Adrenal gland (tissue), 19 donors: ENCODE measurements at places on chromosomes 5 and 9. TPM values are rescaled to one million over a fixed set of nuclear protein-coding genes. Genes with fewer than 3 reads are reported as not detected.

- no peaks in the 10 kb centered on the region for H3K4me1 ChIP-seq
- no peak overlapping the region for H3K4me3 ChIP-seq
- H3K36me3 ChIP-seq: no peaks in the 10 kb centered on the region
Measured at GRCh38 chr5:180367300-180367699, 14.2 kb upstream of the GFPT2 start.

DNA sequence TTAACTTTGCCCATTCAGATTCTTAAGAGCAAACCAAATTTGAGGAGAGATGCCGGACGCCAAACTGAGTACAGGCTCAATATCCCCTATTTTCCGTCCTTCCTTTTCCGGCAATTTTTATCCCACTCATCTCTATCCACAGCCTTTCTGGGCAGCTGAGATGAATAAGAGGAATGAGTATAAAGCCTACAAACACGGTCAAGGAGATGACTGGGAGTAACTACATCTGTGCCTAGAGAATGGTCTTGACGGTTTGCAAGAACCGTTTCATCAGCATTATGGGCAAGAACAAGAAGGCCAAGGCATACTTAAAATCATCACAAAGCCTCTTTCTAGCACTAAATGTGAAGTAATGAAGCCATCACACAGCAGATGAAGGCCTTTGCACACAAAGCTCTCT lies 227.3 kb downstream of the DCP2 start:
- H3K36me3 ChIP-seq: no peaks in the 10 kb centered on the region
- H3K4me1 ChIP-seq: no peaks in the 10 kb centered on the region
- no peak for DNase-seq
- H3K27ac ChIP-seq: no peak overlapping the region

DNA sequence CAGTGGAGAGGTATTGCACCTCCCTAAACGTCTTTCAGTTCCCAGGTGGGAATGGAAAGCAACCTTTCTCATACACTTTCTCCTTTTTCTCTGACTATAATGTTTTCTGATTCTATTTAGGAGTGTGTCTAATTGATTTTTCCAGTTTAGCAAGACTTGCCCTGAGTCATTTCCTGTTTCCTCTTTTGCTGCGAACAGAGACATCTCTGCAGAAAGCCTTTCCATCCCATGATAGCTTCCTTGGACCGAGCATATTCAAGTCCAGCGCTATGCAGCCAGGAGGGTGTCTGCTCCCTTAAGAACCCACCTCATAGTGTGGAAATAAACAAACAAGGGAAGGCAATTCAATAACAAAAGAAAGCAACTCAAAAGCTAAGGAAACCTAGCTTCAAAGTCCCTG lies 60.0 kb upstream of the CDH6 start:
- H3K27ac ChIP-seq: no peak overlapping the region
- no peaks in the 10 kb centered on the region for H3K36me3 ChIP-seq
- H3K4me3 ChIP-seq: no peak overlapping the region

- H3K27me3 ChIP-seq: no peaks in the 10 kb centered on the region
- H3K36me3 ChIP-seq: no peaks in the 10 kb centered on the region
- H3K27ac ChIP-seq: peak overlapping the region; percentile 49
- peak overlapping the region; percentile 3 for H3K4me3 ChIP-seq
- peak; percentile 76 for DNase-seq
Measured at GRCh38 chr5:9544502-9545135, 1.3 kb downstream of the SEMA5A start.

Gene PNPLA7
- total RNA-seq: 19.2 TPM

GRCh38 chr5:169347786-169348185 lies 46.8 kb upstream of the SLIT3 start:
- no peaks in the 10 kb centered on the region for H3K4me1 ChIP-seq
- DNase-seq: no peak
- H3K27me3 ChIP-seq: no peaks in the 10 kb centered on the region
- H3K4me3 ChIP-seq: no peak overlapping the region
- no peak overlapping the region for H3K27ac ChIP-seq

Gene PCDHB6
- 1.1 TPM for total RNA-seq

Gene PDLIM4
- total RNA-seq: 3.1 TPM

Gene C9orf153
- total RNA-seq: not detected

DNA sequence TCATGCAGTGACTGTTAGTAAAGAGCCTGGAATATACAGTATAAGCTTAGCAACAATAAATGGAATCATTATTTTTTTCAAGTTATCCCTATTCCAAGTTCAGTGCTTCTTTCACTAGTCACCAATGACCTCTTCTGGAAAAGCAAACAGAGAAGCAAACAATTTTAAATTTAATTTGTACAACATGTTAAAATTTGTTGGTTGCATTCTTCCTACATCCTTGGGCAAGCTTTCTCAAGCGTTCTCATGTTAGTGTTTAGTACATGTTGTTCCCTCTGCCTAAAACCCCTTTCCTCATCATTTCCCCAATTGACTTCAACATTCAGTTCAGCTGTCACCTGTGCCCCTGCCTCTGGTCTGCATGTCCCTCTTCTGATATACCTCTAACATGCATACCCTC lies 123.4 kb downstream of the SEC61B start:
- H3K36me3 ChIP-seq: no peaks in the 10 kb centered on the region
- no peaks in the 10 kb centered on the region for H3K27me3 ChIP-seq
- DNase-seq: no peak
- no peak overlapping the region for H3K4me3 ChIP-seq
- H3K27ac ChIP-seq: no peak overlapping the region

Gene UNC13B
- total RNA-seq: 38.0 TPM

DNA sequence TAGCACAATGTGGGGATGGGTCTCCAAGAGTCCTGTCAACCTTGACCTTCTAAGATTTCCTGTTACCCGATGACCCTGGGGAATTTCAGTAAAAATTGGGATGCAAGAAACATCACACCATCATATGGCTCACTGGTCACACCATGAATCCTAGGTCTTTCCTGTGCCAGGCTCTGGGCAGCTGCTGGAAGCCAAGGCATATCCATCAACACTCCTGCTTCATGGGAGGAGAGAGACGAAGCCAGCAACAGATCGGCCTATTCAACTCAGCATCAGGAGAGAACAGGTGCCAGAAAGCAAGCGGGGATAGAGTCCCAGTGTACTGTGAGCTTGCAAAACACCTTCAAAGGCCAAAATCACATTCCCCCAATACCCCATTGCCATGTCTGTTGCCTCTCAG lies 6.5 kb upstream of the NEK6 start:
- no peaks in the 10 kb centered on the region for H3K4me1 ChIP-seq
- DNase-seq: no peak
- H3K4me3 ChIP-seq: no peak overlapping the region
- H3K27ac ChIP-seq: no peak overlapping the region
- no peaks in the 10 kb centered on the region for H3K27me3 ChIP-seq

GRCh38 chr5:71533615-71534014 lies 53.5 kb upstream of the MCCC2 start:
- no peaks in the 10 kb centered on the region for H3K27me3 ChIP-seq
- H3K27ac ChIP-seq: no peak overlapping the region
- H3K4me3 ChIP-seq: no peak overlapping the region
- no peak for DNase-seq

- no peak overlapping the region for H3K4me3 ChIP-seq
- no peak overlapping the region for H3K27ac ChIP-seq
- DNase-seq: no peak
- H3K4me1 ChIP-seq: no peaks in the 10 kb centered on the region
Measured at GRCh38 chr5:3179220-3179619, 416.4 kb upstream of the IRX1 start.

GRCh38 chr5:120254385-120254784 lies 209.7 kb upstream of the PRR16 start:
- H3K4me3 ChIP-seq: no peak overlapping the region
- DNase-seq: no peak
- no peaks in the 10 kb centered on the region for H3K27me3 ChIP-seq
- no peaks in the 10 kb centered on the region for H3K36me3 ChIP-seq
- no peaks in the 10 kb centered on the region for H3K4me1 ChIP-seq

GRCh38 chr9:80651044-80651443 lies 1038.3 kb downstream of the TLE1 start:
- H3K4me1 ChIP-seq: no peaks in the 10 kb centered on the region
- no peak for DNase-seq
- no peaks in the 10 kb centered on the region for H3K36me3 ChIP-seq
- H3K4me3 ChIP-seq: no peak overlapping the region
- H3K27ac ChIP-seq: no peak overlapping the region

Gene SHROOM1
- 5.2 TPM for total RNA-seq

DNA sequence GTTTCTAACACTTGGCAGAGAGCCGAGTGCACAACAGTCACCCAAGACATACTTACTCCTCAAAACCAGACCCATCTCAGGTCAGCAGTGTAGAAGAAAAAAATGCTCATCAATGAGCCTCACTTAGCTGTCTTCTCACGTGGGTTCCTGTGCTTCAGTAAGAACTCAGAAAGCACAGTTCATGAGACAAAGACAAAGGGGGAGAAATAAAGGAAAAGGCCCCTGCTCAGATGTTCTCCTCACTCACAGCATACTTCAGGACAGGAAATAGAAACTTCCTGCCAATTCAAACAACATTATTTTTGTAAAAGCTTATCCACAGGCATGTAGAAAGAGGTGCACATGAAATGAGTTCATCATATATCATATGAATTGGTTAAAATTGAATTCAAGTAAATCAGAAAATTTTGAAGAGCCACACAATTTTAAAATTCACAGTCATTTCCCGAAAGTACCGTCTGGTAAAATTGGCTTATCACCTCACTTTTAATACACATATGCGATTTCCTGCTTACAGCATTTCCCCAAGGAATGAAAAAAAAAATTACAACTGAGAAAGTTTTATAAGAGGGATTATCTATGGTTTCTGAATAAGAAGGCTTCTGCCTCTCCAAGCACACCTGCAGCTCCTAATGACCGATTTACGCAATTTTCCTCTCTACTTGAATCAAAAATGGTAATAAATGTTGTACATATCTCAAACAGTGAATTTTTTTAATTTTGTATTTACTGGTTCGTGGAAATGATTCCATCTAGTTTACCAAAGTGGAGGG lies 328.3 kb downstream of the TMEM167A start:
- H3K27ac ChIP-seq: no peak overlapping the region
- no peak for DNase-seq
- H3K27me3 ChIP-seq: no peaks in the 10 kb centered on the region
- peaks cover 5% of the 10 kb centered on the region for H3K4me1 ChIP-seq

Gene PCDHGA1
- 0.15 TPM for total RNA-seq

DNA sequence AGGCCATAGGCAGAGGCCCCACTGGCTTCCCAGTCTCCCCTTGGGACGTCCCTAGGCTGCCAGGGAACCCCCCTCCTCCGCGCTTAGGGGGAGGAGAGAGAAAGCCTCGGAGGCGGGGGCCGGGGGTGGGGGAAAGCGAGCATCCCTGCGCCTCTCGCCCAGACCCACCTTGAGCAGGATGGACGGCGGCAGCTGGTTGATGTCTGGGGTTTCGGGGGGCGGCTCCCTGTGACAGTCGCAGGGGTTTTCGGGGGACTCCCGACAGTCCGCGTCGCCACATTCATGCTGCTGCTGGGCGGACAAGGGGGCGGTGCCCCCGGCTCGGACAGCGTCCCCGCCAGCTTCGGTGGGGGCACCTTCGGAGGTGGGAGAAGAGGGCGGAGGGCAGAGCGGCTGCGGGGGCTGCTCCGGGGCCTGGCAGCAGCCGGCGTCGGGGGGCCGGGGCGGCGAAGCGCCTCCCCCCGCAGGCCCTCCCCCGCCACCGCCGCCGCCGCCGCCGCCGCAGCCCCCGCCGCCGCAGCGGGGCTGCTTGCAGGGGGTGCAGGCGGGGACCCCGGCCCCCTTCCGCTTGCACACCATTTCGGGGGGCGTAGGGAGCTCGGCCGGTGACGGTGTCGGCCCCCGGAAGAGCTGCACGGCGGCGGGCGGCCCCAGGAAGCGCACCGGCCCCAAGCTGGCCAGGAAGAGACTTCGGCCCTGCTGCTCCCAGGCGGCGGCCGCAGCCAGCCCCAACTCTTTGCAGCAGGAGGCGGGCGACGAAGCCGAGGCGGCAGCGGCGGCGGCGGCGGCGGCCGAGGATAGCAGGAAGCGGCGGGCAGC lies 1.2 kb downstream of the FBXL17 start:
- H3K4me3 ChIP-seq: peak overlapping the region; percentile 64
- peak overlapping the region; percentile 99 for H3K27ac ChIP-seq
- peaks cover 11% of the 10 kb centered on the region for H3K4me1 ChIP-seq
- DNase-seq: peak; percentile 36
- no peaks in the 10 kb centered on the region for H3K27me3 ChIP-seq
- H3K36me3 ChIP-seq: no peaks in the 10 kb centered on the region

Gene TNFSF15
- total RNA-seq: 1.3 TPM

GRCh38 chr9:77589046-77589795 lies 58.9 kb downstream of the GNA14 start:
- H3K27me3 ChIP-seq: no peaks in the 10 kb centered on the region
- no peaks in the 10 kb centered on the region for H3K36me3 ChIP-seq
- no peak overlapping the region for H3K27ac ChIP-seq
- H3K4me3 ChIP-seq: no peak overlapping the region
- no peaks in the 10 kb centered on the region for H3K4me1 ChIP-seq

GRCh38 chr9:75148561-75148960 lies 60.2 kb downstream of the OSTF1 start:
- H3K4me3 ChIP-seq: no peak overlapping the region
- no peaks in the 10 kb centered on the region for H3K36me3 ChIP-seq
- no peaks in the 10 kb centered on the region for H3K27me3 ChIP-seq
- no peak overlapping the region for H3K27ac ChIP-seq

DNA sequence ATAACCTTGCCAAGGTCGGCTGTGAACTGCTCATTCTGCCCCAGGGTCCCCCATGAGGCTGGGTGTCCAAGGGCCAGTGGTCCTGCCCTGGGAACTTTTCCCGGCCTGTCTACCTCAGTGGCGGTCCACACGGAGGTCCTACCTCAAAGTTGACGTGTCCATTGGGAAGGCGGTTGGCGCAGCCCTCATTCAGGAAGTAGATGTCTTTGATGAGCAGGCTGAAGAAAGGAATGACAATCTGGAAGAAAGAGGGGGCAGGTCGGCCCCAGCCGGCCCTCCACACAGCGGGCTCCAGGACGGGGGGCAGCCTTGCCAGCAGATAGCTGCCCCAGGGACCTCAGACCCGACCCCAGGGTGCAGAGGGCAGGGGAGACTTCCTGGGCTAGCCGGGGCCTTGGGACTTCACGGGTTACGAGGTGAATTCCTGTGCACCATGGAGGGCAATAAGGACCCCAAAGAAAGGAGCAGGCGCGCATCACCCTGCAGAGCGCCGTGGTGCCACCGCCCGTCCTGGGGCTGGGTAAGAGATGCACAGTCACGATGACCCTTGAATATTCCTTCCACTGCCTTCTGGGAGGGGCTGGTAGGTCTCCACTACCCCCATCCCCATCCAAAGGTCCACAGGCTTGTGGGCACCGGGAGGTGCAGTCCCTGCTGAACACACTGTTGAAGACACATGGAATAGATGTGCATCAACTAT lies 42.9 kb upstream of the RNF130 start:
- no peaks in the 10 kb centered on the region for H3K27me3 ChIP-seq
- H3K4me1 ChIP-seq: no peaks in the 10 kb centered on the region
- no peaks in the 10 kb centered on the region for H3K36me3 ChIP-seq
- H3K27ac ChIP-seq: no peak overlapping the region

Gene SLCO6A1
- not detected for total RNA-seq

Gene LECT2
- not detected for total RNA-seq

GRCh38 chr9:5073701-5074100 lies 88.6 kb downstream of the JAK2 start:
- DNase-seq: no peak
- H3K4me3 ChIP-seq: no peak overlapping the region
- peaks cover 30% of the 10 kb centered on the region for H3K36me3 ChIP-seq
- no peaks in the 10 kb centered on the region for H3K4me1 ChIP-seq

GRCh38 chr5:143208781-143209510 lies 194.5 kb downstream of the NR3C1 start:
- H3K4me1 ChIP-seq: no peaks in the 10 kb centered on the region
- H3K4me3 ChIP-seq: no peak overlapping the region
- no peak overlapping the region for H3K27ac ChIP-seq
